Stimulated activated memory B cell treated with anti-CD40 and anti-IgM and Interleukin-4, amounts not matched to agents 10 μg/mL and 1 μg/mL and 100 μg/mL, for 72 hours (primary cell): ENCODE measurements at places on chromosomes 4 and X.

GRCh38 chr4:136893573-136893972, 638.7 kb downstream of the PCDH18 start:
- no peak for ATAC-seq

GRCh38 chr4:76526585-76526990, 91.6 kb downstream of the SHROOM3 start:
- ATAC-seq, result no peak

DNA sequence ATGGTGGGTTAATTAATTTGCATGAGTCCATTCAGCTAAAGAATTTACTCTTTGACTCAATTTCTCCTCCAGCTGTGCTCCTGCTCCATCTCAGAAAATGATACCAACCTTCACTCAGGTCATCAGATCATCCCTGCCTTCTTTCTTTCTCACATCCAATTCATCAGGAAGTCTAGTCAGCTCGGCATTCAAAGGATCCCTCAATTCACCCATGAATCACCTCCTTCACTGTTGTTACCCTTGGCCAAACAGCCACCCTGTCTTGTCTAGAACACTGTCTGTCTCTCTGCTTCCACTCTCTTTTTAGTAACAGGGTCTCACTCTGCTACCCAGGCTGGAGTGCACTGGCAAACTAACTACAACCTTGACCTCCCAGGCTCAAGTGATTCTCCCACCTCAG, 337.4 kb upstream of the SFRP2 start:
- no peak for ATAC-seq

DNA sequence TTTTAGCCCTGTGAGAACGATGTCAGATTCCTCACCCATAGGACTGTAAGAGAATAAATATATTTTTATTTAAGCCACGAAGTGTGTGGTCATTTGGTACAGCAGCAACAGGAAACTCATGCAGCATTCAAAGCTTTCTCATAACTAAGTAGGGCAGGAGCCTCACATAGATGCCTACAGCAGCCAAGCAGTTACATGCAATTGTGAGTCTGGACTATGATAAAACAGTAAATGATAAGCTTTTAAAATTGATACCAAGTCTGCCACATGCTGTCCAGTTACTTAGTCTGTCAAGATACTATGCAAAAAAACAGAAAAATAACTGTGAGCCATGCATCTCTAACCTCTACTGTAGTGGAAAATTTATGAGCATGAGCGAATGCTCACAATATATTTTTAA, 359.6 kb downstream of the HS3ST1 start:
- no peak for ATAC-seq

DNA sequence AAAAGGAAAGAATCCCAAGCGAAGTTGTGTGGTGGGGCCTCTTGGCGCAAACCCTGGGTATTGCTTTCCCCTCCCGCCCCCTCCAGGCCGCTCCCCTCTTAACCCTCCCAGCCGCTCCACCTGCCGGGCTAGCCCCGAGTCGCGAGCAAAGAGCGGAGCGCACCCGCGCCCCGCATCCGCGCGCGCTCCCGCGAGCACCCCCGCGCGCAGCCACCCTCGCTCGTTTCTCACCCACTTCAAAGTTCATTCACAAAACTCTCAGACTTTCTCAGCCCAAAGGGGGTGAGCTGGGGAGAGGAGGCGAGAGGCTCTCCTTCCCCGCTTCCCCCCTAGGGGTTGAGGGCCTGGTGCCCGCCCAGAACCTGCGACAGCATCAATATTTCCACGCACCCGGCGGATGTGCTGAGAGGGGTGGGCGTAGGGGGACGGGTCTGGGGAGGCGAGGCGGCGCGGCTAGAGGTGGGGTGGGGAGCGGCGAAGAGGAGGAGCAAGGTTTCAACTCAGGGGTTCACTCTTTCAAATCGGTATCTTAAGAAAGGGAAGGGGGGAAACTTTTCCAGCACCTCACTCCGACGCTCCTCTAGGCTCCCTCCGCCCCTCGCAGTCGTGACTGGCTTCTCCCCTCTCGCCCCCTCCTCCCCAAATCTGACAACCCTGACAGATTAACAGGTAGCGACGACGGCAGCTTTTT, 1.8 kb downstream of the MAML3 start:
- ATAC-seq, result no peak

DNA sequence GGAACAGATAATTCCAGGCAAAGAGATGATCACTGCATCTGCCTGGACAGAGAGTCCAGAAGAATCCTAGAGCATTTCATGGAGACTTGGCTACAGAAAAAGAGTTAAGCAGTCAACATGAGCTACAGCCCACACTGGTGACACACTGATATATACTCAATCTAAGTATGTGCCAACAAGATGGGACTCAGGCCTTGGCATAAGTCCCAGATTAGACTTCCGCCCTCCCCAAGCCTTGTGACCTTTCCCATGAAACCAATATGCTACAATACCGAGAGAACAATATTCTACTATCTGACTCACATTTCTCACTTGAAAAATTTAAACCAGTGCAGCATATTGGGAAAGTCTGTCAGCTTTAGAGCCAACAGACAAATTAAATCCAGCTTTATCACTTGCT, 65.7 kb upstream of the SLITRK2 start:
- no peak for ATAC-seq
